ENCODE measurements at places on chromosomes 11 and 22.

DNA sequence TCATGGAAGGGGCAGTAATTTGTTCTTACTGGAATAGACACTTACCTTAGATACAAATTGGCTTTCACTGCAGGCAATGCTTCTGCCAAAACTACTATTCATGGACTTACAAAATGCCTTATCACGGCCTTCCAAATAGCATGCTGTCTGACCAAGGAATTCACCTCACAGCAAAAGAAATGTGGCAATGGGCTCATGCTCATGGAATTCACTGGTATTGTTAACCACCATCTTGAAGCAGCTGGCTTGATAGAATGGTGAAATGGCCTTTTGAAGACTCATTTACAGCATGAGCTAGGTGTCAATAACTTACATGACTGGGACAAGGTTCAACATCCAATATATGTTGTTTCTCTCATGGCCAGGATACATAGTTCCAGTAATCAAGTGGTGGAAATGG lies 21.9 kb downstream of the OR5B21 start:
- no peak for DNase-seq

- no peak for DNase-seq
Measured at GRCh38 chr11:86676533-86677154, 4.2 kb upstream of the ME3 start.

- DNase-seq: no peak
Measured at GRCh38 chr11:117979481-117980211, 6.5 kb upstream of the IL10RA start.

GRCh38 chr11:57276971-57277675 lies 40.1 kb upstream of the APLNR start:
- DNase-seq: no peak

- DNase-seq: no peak
Measured at GRCh38 chr11:1847926-1848639, 4.8 kb upstream of the LSP1 start.

DNA sequence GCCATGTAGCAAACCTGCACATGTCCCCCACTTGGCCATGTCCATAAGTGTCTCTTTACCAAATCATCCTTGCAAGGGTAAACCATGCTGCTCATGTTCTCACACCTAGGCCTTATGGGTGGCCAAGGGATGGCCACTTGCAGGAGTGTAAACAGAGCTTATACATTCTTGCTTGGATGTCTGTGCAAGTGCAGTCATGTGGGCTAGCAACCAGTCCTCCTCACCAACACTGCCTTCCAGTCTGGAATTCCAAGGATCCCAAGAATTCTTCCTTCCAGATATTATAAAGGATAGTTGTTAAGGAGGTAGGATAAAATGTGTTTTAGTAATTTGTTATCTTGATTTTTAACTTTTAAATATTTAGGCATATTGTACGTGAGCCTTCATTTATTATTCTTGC lies 47.8 kb upstream of the OR5P2 start:
- no peak for DNase-seq

GRCh38 chr11:47979378-47980087 lies 826 bp upstream of the PTPRJ start:
- no peak for DNase-seq

DNA sequence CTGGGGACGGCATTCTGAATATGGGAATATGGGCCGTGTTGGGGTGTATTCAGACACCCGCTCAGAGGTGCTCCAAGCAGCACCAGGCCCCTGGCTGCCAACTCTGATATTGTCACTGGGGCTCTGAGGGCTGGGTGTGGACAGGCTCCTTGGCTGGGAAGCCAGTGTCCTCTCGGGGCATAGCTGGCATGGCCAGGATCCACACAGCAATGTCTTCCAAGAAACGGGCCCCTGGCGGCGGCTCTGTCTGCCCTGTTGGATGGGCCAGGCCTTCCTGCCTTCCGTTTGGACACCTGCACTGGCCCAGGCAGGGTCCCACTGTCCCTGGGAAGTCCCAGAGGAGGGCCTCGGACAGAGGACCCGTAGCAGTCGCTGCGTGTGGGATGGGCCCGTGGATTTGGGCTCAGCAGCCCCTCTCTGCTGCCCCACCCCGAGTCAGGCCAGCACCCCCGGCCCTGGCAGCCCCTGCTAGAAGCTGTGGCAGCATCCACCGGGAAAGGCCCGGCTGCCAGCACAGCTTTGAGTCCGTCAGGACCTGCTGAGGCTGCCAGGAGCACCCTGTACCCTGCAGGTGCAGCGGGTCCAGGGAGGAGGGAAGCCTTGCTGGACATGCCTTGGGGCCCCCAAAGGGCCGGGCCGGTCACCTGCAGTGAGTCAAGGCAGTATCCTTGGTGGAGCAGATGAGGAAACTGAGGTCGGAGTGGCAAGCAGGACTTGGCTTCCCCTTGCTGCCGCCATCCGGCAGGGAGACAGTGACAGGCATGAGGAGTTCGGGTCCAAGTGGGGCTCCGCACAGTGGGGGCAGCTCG lies 4.1 kb downstream of the PANX2 start:
- DNase-seq: no peak

GRCh38 chr11:113752932-113753331 lies 20.6 kb downstream of the ZW10 start:
- no peak for DNase-seq

DNA sequence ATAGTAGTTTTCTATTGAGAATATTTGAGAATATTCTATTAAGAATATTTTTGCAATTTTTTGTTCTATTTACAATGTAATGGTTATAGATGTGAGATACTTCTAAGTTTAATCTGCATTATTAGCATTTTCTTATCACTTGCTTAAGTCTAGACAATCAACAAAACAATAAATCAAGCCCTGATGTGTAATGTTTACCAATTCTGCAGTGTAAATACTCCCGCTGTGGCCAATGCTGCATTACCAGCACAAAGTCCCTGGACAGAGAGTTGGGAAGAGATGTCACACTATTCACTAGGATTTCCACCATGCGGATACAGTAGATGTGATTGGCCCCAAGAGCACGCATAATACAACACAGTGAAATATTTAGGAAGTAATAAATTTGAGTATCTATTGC lies 47.6 kb upstream of the GCAT start:
- no peak for DNase-seq

DNA sequence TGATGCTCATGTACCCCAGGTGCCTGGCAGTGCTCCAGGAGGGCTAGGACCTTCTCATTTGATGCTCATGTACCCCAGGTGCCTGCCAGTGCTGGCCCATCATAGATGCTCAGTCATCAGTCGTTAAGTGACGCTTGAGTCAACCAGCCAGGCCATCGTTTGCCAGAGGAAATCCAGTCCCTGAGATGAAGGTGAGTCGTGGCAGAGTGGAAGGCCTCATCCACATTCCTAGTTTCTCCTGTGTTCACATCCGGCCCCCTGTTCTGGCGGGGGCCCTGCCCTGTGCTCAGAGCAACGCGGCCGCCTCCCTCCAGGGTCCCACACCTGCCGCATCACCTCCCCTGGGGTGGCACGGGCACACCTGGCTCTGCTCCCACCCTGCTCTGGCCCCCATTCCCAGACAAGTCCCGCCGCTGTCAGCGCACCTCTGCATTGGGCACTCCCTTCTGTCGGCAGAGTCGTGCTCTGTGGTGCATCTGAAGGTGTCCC lies 279.9 kb downstream of the BRD1 start:
- DNase-seq: no peak

GRCh38 chr11:110059706-110060463 lies 33.3 kb upstream of the ZC3H12C start:
- DNase-seq: no peak

DNA sequence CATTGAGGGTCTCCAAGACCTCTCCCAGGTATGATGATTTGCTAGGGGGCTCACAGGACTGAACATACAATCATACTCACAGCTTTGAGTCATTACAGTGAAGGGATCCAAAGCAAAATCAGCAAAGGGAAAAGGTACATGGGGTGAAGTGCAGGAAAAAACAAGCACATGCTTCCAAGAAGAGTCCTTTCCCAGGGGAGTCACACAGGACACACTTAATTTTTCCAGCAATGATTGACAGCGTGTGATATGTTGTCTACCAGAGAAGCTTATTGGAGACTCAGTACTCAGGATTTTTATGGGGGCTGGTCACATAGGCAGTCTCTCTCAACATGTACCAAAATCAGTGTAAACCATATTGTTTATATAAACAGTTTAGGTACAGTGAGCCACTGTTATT lies 25.3 kb downstream of the CUL5 start:
- no peak for DNase-seq

DNA sequence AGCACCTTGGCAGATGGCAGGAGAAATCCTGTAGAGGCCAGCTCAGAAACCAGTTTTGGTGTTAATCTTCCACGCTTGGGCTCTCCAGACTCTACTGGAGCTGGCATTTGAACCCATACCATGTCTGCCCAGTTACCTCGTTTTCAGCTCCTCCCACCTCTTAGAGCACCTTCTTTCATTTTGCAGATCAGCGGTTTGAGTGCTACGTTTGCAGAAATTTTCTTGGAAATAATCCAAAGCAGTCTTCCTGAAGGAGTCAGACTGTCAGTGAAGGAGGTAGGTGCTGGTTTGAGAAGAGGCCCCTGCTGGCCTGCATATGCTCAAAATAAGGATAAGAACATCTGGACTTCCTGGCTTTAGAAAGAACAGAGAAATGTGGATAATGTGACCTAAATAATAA lies 13.7 kb downstream of the COA4 start:
- DNase-seq: no peak

- DNase-seq: no peak
Measured at GRCh38 chr11:60917267-60917666, 3.3 kb downstream of the TMEM109 start.

- no peak for DNase-seq
Measured at GRCh38 chr11:11397781-11398180, 44.7 kb upstream of the CSNK2A3 start.

Measured in NCI-H460 (cell line).